ENCODE measurements at places on chromosomes 2 and 18.

DNA sequence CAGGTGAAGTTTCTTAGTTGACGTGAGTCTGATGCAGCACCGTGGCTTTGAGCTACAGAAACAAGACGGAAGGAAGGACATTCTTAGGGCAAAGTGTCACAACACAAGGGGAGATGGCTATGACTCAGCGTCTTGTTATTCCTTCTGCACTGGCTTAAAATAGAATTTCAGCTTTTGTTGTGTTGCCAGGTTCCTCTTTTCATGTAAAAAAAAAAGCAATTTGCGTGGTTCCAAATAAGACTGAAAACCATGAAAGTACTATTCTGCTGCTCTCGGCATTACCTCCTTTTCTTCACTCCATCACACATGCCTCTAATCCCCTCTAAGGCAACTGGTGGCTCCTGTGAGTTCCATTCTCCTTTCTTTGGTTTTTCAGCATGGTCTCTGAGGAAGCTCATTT, 150.1 kb downstream of the ANTXR1 start:
- peak; percentile 6 for DNase-seq

DNA sequence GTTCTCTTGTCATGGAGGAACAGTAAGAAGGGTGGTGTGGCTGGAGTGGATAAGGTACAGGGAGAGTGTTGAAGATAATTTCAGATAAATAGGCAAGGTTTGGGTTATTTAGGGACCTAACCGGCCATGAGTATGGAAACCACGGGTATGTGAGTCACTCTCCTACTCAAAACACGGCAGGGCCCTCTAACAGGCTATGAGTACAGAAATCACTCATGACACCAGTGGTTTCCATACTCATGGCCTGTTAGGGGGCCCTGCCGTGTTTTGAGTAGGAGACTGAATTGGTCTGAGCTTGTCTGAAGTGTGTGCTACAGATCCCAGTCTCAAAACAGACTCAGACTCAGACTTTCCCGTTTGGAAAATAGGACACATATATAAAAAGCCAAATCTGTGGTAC, 428.4 kb upstream of the HNMT start:
- no peak for DNase-seq

DNA sequence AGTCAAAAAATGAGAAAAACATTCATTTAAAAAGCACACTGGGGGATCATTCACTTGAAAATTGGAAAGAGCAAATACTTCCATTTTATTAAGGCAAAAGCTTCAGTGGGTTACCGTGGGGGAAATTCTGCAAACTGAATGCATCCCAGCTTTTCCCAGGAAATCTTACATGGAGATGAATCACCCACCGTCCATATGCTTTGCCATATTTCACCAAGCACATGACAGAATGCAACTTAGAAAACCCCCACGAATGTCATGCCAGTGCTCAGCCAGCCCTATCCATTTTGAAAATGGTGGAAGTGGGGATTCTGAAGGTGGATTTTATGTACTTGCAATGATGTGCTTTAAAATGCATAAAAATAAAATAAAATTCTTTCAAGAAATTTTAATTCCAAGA, 485.5 kb upstream of the ID2 start:
- no peak for DNase-seq

DNA sequence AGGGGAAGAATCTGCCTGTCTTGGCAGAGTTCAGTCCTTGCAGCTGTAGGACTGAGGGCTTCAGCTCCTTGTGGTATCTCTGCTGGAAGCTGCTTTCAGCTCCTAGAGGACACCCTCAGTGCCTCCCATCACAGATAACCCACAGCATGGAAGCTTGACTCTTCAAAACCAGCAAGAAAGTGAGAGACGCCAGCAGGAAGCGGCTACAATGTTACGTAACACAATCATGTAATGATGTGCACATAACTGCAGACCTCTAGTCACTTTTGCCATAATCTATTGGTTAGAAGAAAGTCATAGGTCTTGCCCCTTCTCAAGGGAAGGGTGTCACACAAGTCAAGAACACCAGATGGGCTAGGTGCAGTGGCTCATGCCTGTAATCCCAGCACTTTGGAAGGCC, 69.1 kb upstream of the AFF3 start:
- DNase-seq: no peak

DNA sequence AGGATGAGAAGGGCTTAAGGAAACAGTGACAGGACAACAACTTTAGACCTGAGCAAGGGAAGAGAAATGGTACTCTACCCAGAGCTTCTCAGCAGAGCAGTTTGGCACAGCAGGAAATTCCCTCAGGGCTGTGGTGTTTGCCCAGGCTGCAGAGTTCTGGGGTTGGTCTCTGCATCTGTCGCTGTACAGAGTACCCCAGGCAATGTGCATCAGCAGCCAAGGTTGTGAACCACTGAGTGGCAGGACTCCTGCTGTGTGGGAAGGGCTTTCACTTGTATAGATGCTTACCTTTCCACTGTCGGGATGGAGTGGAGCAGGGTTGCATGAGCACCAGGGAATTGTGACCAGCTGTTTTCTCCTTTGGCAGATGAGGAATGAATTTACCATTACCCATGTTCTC, 21.2 kb downstream of the STAMBP start:
- no peak for DNase-seq

GRCh38 chr18:44838971-44839666, 158.4 kb downstream of the SETBP1 start:
- peak; percentile 52 for DNase-seq

DNA sequence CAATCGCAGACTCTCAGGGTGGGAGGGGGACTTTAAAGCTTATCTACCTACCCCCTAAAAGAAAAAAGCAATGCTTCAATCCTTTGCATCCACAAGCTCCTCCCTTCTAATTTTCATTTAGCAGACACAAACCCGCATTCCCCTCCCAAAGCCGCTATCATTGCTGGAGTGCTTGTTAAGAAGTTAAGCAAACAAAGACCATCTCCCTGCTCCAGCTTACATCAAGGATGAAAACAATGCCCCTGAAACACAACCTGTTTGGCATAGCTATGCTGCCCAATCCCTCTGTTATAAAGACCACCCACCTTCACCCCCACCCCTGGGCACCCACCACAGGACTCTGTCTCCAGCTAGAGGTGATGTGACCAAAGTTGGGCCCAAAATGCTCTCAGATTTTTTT, 33.0 kb downstream of the REEP1 start:
- DNase-seq: no peak

Data from NAMALWA (cell line).